ENCODE measurements at places on chromosomes 4 and X.

GRCh38 chr4:173469622-173470021 lies 60.4 kb downstream of the HAND2 start:
- DNase-seq, result no peak

GRCh38 chr4:178838776-178839175 lies 1396.5 kb upstream of the AGA start:
- DNase-seq, result no peak

DNA sequence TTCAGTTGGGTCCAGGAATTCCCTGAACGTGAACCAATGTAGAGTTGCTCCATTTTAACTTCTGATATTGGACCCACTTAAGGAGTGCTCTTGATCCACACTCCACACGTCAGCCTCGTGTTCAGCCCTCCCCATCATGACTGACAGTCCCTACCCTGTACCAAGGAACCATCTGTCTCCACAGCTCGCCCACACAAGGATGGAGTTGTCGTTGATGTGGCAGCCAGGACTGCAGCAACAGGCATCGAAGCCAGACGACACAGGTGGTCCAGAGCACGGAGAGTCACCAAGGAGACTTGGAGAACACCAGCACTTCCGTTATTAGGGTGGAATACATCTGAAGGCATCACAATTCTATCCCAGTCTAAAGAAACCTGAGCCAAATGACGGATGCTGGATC lies 472.1 kb upstream of the NR3C2 start:
- no peak for DNase-seq

- DNase-seq, result no peak
Observed at GRCh38 chr4:165369522-165369921, 9.3 kb upstream of the CPE start.

DNA sequence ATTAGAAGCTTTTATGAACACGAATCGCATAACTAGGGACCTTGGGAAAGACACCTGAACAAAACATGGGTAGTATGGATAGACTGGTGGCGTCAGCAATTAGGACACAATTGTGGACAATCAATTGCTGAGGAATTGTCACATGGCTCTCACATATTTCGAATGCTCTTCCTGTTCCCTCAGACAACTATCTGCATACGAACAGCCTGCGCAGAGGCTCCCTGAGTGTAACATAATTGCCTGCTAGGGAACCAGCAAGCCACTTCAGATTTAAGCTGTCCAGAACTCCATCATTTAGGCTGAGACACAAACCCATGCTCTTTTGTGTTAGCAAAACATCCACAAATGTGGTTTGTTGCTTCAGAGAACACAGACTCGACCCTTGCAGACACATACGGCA lies 160.8 kb downstream of the MGST2 start:
- DNase-seq, result no peak

DNA sequence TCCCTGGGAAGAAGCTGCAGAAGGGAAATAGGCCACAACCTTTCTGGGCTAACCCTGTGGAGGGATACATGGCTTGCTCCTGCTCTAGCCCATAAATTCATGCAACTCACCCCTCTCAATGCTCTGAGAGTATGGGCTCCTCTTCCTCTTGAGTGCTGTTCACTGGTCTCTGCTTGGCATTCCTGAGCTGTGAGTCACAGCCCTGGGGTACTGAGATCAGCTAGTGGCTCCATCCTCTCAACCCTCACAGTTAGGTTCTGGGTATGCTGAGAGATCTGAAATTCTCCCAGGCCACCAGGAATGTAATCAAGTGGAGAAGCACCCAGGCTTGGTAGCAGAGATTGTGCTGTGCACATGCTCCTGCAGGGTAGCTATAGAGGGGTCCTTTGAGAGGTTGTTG lies 60.6 kb upstream of the SPANXN2 start:
- DNase-seq, result no peak

- no peak for DNase-seq
Observed at GRCh38 chr4:25901030-25901430, 13.0 kb upstream of the SMIM20 start.

GRCh38 chrX:150504397-150505182 lies 63.8 kb upstream of the MTM1 start:
- no peak for DNase-seq

GRCh38 chr4:184217634-184218033 lies at the start of gene ENPP6:
Gene ENPP6 (minus strand): TSS chr4:184217873. CDS start chr4:184217819, 54 bp downstream.
- DNase-seq, result no peak

DNA sequence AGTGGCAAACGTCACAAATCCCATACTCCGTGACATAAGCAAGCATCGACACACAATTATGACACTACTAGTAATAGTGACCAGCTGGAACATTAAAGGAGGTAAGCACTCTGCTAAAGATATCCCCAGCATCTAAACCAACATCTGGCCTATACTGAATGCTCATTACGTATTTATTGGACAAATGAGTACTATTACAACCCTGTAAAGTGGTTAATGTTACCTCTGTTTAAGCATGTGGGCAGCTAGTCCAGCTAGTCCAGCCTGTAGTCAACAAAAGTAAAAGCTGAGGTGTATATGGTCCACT lies 419 bp upstream of the RPGR start:
- DNase-seq, result no peak

DNA sequence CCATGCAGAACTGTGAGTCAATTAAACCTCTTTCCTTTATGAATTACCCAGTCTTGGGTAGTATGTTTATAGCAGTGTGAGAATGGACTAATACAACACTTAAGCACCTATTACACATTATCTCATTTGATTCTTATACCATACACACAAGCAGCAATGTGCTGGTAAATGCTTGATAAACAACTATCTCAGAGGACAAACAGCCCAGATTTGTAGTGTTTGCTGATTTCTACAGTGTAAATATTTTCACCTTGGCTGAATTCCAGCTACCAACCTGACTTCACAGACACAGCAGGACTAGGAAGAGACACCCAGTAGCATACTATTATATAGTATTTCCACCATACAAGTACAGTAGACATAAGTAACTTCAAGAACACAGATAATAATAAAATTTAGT lies 406.5 kb upstream of the CNKSR2 start:
- no peak for DNase-seq

GRCh38 chrX:141897690-141898089 lies 6.0 kb upstream of the MAGEC1 start:
- no peak for DNase-seq

GRCh38 chr4:40212674-40213527 lies 16.1 kb downstream of the RHOH start:
- no peak for DNase-seq

- no peak for DNase-seq
Observed at GRCh38 chr4:17595471-17596005, 18.5 kb downstream of the LAP3 start.

GRCh38 chrX:39874202-39874816 lies 223.4 kb downstream of the BCOR start:
- no peak for DNase-seq

DNA sequence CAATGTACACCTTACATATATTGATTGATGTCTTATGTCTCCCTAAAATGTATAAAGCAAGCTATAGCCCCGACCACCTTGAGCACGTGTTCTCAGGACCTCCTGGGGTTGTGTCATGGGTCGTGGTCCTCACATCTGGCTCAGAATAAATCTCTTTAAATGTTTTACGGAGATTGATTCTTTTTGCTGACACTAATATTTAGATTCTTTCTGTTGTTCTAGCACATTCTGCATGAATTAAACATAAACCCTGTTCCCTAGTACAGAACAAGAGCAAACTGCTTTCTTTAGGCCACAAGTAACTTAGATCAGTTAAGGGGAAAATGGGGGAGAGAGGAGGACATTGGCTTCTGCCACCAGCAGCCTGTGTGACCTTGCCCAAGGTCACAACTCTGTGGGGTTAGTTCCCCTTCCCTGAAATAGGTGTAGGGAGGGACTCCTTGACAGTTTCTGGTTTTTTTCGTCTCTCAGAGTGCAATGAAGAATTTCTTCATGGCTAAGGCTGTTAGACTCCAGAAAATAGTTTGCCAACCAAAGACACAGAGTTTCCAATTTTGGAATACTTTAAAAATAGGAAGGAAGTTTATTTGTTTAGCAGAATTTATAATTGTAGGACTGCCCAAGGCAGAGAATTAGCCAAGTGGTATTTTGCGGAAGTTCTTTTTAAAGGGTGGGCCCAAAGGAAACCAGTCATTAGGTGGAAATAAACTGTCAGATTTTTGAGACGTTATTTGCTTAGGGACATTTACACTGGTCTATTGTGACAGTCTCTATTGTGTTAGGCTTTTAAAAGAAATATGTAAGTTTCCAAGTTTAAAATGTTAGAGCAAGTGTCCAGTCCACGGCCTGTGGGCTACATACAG lies 29.4 kb downstream of the PTTG2 start:
- no peak for DNase-seq

- no peak for DNase-seq
Observed at GRCh38 chr4:137360761-137361160, 171.5 kb downstream of the PCDH18 start.

DNA sequence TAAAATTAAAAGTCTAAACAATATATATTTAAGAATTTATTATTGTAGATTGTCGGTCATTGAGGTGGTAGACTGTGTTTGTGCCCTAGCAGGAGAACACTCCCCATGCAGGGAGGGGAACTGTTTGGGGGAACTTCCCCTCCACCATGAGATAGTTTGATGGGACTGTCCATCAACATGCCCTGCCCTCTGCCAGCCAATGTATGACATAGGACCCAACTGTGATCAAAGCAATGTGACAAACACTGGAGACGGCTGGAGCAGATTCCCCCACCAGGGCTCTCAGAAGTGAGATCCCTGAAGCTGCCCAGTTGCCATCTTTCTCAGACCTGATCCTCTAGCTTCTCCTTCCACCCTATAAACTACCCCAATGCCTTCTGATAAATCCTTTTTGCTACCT lies 44.9 kb downstream of the SH3KBP1 start:
- no peak for DNase-seq

- DNase-seq, result no peak
Observed at GRCh38 chrX:8987672-8988250, 46.2 kb downstream of the FAM9B start.

GRCh38 chr4:150348079-150348478 lies 233.9 kb upstream of the MAB21L2 start:
- peak; percentile 7 for DNase-seq

- DNase-seq, result peak; percentile 3
Observed at GRCh38 chrX:22542641-22543040, 269.9 kb downstream of the CBLL2 start.

GRCh38 chr4:186248643-186249042 lies 17.3 kb upstream of the F11 start:
- no peak for DNase-seq

DNA sequence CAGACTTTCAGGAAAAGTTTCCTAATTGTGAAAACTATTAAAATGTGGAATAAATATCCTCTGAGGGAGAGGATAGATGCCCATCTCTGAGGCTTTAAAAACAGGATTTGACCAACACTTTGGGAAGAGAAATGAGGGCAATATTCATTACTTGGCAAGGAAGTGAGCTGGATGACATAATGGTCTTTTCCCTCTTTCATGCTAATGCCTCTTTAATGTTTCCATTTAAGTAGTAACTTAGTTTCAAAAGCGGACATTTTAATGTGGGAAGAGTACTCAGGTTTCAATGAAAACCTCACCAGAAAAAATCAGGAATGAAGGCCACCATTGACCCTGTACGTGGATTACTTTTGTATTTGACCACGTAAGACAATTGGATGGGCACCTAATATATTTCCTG lies 503.3 kb downstream of the ANKRD50 start:
- no peak for DNase-seq

- DNase-seq, result no peak
Observed at GRCh38 chrX:119398974-119399771, at the start of gene SLC25A43. Gene SLC25A43 (plus strand): TSS chrX:119399336. CDS start chrX:119399404, 68 bp downstream.

DNA sequence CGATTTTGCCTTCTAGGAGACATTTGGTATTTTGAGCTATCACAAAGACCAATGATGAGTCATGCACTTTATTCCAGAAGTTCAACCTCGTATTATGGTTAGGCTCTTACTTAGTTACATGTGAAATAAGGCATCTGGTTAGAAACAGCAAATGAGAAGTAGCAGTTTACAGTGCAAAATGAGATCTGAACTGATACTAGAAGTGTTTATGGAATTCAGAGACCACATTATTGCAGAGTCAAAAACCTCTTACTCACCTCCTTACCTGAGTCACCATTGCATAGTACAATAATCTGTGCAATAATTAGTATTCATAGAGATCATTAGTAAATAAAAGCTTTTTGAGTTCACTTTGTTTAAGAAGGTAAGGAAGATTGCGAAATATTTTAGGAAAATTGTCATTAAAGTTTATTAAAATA lies 38.7 kb downstream of the SEC24B start:
- DNase-seq, result peak; percentile 23

- DNase-seq, result no peak
Observed at GRCh38 chrX:24426340-24426913, 38.7 kb upstream of the PDK3 start.

DNA sequence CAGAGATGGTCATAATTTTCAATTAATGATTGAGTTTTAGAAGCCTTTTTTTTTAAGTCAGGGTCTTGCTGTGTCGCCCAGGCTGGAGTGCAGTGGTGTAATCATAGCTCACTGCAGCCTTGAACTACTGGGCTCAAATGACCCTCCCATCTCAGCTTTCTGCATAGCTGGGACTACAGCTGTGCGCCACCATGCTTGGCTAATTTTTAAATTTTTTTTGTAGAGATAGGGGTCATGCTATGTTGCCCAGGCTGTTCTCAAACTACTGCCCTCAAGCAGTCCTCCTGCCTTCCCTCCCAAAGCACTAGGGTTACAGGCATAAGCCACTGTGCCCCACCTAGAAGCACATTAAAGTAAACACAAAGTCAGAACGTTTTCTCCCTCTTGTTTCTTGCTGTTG lies 51.7 kb downstream of the HTT-AS start:
- no peak for DNase-seq

GRCh38 chr4:177479063-177479462 lies 36.8 kb upstream of the AGA start:
- no peak for DNase-seq

DNA sequence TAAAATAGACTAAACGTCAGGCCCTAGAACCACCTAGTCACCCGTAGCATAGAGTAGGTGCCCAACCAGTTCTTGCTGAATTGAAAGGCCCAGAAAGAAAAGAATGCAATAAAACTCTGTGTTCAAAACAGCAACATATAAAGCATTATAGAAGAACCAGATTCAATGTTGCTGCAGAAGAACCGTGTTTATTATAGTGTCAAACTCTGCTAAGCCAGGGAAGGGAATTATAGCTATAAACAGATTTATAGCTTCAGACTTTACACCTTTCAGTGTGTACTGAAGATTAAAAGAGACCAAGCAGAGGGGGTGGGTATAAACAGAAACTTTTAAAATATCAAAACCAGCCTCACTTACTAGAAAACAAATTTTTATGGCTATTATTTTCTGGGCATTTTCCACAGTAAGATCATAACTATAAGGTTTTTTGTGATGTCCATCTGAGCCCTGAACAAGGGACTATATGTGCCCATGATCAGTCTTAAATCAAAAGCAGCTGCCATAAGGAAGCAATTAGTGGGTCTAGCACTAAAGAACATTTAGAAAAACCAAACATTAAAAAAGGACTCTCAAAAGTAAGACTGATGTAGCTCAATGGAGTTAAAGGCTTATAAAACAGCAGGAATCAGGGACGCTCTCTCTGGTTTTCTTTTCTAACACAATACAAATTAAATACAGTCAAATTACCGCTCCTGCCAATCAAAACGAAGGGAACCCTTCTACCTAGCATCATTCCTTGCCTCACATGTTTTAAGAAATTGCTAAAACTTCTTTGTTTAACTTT lies 219.7 kb upstream of the ETNPPL start:
- DNase-seq, result no peak

GRCh38 chr4:151142758-151143157 lies 43.3 kb downstream of the RPS3A start:
- DNase-seq, result no peak

- no peak for DNase-seq
Observed at GRCh38 chr4:150368667-150369066, 213.3 kb upstream of the MAB21L2 start.

GRCh38 chr4:108702960-108703359 lies 52.6 kb downstream of the OSTC start:
- DNase-seq, result no peak
